Ureter (tissue), 1 donor: ENCODE measurements at places on chromosomes 1 and 21. TPM values are rescaled to one million over a fixed set of nuclear protein-coding genes. Genes with fewer than 3 reads are reported as not detected.

- no peak for DNase-seq
Measured at GRCh38 chr1:88851303-88852063, 39.9 kb downstream of the GTF2B start.

- DNase-seq, result no peak
Measured at GRCh38 chr1:242203262-242203661, 204.4 kb upstream of the MAP1LC3C start.

DNA sequence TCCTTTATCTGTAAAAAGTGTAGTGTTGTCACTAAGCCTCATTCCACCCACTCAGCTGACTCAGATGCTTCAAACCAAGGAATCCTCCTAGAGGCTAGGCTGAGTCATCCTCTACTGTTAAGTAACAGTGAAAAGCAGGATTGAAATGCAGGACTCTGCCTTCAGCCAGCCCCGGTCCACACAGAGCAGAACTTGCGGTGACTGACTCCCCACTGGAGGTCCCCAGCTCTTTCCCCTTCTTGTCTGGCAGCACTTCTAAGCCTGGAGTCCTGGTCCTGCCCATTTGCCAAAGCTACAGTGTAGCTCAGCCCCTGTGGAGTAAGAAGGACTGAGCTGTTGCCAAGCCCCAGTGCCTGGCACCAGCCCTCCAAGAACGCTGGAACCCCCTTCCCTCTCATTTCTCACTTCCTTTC, 1.7 kb downstream of the RAB7B start:
- DNase-seq, result no peak

GRCh38 chr1:193819376-193819775, 633.0 kb upstream of the B3GALT2 start:
- DNase-seq, result no peak

DNA sequence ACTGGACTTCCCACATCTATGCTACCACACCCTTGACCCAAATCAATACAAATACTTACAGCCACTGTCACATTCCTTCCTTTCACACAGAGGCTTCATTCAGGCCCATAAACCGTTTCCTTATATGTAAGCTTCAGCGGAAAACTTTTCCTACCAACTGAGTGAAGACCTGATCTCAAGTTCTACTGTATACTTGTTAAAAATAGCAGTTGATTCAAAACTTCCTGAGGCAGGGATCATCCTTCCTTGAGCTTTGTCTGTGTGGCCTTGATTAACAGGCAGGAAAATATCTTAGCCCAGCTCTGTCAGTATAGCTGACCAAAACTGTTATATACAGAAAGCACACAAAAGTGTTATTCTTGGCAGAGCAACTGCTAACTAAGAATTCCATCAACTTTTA, 42.7 kb downstream of the DENND2C start:
- no peak for DNase-seq

The ST6GALNAC3 gene
- 11.7 TPM for total RNA-seq

The LRRC8C gene
- total RNA-seq, result 10.1 TPM

DNA sequence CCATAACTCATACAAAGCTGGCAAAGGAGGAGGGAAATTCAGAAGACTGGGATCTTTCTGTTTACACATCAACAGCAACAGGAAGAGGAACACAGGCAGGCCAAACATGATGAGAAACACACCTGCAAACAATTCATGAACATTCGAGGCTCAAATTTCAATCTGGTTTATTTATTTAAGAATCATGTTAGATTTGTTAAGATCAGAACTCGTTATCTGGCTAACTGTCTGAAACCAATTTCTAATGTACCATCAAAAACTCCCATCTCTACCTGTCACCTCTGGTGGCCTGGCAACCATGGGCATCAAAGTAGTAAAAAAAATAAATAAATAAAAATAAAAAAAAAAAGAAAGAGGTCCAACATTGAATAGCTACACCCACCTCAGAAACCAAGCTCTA, 9.8 kb downstream of the LBR start:
- DNase-seq, result no peak

GRCh38 chr1:87880098-87880760, 551.5 kb downstream of the LMO4 start:
- DNase-seq, result no peak

GRCh38 chr1:208616776-208617175, 372.6 kb upstream of the PLXNA2 start:
- DNase-seq, result no peak

DNA sequence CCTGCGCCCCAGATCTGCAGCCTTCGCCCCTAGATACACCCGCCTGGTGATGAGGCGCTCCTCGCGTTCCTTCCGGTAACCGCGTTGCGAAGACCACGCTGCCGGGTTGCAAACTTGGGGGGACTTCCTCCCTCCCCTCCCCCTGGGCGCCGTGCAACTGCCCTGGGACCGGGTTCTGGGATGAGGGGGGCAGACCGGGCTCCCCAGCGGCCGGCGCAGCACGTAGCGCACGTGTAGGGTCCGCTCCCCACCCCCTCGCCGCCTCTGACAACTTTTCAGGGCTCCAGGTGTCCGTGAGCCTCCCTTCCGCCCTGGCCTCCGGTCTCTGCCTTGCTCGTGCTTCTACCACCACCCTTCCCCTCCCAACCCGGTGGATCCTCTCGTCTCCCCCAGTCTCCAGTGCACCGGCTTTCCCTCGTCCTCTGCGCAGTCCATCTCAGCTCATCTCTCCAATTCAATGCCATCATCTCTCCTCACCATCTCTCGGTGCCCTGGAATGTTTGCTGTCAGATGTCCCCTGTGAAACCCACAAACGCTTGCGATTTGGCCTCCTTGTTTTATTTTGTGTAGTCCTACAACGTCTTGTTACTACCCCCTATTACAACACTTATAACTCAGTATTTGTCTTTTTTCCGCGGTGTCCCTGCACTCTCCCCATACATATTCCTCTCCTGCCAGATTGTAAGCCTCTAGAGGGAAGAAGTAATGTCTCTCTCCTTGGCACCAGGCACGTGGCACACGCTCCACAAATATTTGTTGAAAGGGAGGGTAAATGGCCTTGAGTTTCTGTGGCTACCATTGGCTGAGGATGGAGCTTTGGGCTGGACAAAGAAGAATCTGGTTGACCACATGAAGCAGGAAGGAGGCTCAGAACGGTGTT, 782 bp downstream of the PCAT6 start:
- DNase-seq, result peak; percentile 60

DNA sequence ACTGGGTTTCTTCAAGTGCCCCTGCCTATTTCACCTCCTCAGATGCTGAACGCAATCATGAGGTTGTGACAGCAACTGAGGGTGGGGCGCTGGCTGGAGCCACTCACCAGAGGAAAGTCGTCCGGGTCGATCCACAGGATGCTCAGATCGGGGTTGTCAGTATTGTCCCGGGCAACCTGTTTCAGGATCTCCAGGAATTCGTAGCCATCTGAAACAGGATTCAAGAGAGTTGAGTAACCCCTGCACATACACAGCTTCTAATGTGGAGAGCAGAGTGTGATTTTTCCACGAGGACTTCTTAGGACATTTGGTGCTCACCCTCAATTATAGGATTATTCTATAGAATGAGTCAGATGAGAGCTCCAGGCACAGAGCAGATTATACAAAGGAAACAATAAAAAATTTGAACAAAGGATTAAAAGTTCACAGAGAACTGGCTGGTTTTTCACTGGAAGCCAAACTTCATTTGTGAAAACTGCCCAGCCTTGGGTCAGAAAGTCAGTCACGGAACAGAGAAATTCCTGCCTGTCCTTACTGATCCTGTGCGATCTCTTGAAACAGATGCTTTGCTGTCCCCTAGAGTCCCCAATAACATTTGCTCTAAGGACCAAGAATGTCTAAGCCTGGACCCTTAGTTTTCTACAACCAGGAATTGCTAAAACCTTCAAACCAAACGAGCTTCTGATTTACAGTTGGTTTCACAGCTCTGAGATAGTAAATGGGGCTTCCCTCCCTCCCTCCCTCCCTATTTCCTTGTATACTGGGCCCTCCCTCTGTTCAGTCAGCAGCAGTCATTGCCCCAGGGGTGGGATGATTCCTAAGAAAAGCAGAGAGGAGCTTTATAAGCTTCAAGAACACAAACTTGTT, 63.2 kb downstream of the CASQ2 start:
- no peak for DNase-seq

The TSACC gene
- 2.2 TPM for total RNA-seq

DNA sequence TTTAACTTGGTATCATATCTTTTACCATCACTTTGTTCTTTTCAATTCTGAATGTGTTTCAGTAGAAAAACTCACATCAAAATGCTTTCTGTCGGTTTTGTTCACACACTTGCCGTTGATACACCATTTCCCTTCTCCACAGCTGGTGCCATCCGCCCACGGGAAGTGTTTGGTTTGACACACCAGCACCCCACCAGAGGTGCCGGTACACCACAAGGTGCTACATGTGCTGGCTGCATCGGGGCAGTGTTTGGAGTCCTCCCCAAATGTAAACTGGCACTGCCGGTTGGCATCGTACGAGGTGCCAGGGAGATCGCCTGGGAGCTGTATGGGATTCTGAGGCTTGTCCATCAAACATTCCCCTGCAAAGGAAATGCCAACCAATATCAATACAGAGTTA, 5.0 kb downstream of the ADAMTS1 start:
- DNase-seq, result no peak

GRCh38 chr1:203281033-203281432, 24.3 kb upstream of the BTG2 start:
- peak; percentile 55 for DNase-seq

DNA sequence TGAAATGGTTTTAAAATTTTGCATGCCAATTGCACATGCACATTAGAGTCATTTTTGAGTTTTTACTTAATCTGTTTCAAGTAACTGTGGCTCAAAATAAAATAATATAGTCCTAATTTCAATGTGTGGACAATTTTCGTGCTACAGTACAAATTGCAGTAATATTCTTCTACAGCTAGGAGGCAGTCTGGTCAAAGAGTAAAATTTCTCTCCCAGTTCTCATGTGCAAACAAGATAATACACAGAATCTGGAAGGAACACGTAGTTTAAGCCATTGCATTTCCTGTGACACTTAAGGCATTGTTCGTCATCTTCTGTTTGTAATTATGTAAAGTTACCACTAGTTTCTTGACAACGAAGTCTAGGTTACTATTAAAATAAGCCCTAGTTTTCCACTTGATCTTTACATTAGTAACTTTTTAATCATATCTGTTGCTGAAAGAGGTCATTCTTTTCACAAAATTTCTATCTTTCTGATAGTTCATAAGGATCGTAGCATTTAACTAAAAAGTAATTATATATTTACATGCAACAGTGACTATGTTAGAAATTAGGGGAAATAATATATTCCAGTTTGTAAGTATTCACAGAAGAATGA, 28.9 kb downstream of the ODR4 start:
- DNase-seq, result no peak

GRCh38 chr21:15688016-15688415, 41.8 kb upstream of the USP25 start:
- DNase-seq, result no peak
